ENCODE measurements at places on chromosomes 5 and 9. TPM values are rescaled to one million over a fixed set of nuclear protein-coding genes. Genes with fewer than 3 reads are reported as not detected.
A peak's percentile ranks its signal among the peaks of the same experiment; 100 is the strongest.

GRCh38 chr9:88045686-88046085 is 71.4 kb upstream of the CDK20 start:
- H3K27me3 ChIP-seq, result no peaks in the 10 kb centered on the region
- H3K36me3 ChIP-seq, result no peaks in the 10 kb centered on the region
- DNase-seq, result no peak
- H3K4me3 ChIP-seq, result no peak overlapping the region
- H3K27ac ChIP-seq, result no peak overlapping the region
- H3K4me1 ChIP-seq, result no peaks in the 10 kb centered on the region

DNA sequence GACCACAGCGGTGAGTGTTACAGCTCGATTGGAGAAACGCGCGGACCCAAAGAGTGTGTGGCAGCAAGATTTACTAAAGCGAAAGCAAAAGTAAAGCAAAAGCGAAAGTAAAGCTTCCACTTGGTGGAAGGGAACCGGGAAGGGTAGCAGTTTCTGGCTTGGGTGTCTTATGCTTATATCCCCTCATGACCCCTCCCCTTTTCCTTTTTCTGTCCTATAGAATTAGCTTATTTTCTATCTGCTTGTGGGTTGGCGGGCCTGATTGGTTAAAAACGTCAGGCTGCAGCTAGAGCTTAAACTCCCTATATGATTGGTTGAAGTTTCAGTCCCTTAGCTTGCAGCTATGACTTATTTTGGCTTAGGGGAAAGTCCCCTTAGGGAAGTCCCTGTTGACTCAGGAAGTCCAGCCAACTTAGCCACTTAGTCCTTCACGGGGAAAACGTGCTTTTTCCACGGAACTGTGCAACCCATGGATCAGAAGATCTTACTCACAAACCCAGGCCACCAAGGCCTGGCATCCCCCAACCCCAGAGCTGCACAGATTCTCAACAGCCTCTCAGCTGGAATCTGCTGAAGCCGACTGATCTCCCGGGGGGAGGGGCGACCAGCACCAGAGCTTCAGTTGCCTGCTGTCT is 114.2 kb upstream of the ADAMTS16 start:
- no peaks in the 10 kb centered on the region for H3K36me3 ChIP-seq
- DNase-seq, result peak; percentile 21
- no peak overlapping the region for H3K4me3 ChIP-seq
- no peaks in the 10 kb centered on the region for H3K4me1 ChIP-seq
- H3K27ac ChIP-seq, result no peak overlapping the region
- no peaks in the 10 kb centered on the region for H3K27me3 ChIP-seq

DNA sequence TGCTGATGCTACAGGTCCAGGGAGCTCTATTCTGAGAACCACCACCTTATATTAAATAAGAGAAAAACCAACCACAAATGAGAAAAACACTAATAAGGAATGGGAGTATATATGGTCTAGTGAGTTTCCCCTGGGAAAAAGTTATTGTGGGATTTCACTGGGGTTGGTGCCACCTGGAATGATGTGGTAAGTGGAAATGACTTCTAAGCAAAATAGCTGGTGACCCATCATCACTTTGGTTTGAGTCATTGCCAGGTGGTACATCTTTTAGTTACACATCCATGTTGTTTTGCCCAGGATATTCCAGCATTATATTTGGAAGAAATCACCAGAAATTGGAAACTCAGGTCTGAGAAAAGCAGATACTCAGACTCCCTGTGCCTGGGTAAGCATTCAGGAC is 437.3 kb downstream of the DTWD2 start:
- no peak for DNase-seq
- H3K36me3 ChIP-seq, result no peaks in the 10 kb centered on the region
- H3K4me1 ChIP-seq, result no peaks in the 10 kb centered on the region
- no peaks in the 10 kb centered on the region for H3K27me3 ChIP-seq
- no peak overlapping the region for H3K27ac ChIP-seq

GRCh38 chr9:87667164-87667738 is 58.7 kb upstream of the CTSL start:
- H3K4me1 ChIP-seq, result no peaks in the 10 kb centered on the region
- H3K36me3 ChIP-seq, result no peaks in the 10 kb centered on the region
- no peak overlapping the region for H3K4me3 ChIP-seq
- no peak for DNase-seq
- no peak overlapping the region for H3K27ac ChIP-seq

- no peaks in the 10 kb centered on the region for H3K36me3 ChIP-seq
- no peak overlapping the region for H3K4me3 ChIP-seq
- no peaks in the 10 kb centered on the region for H3K4me1 ChIP-seq
- no peak overlapping the region for H3K27ac ChIP-seq
- DNase-seq, result no peak
Measured at GRCh38 chr9:96605328-96605727, 14.3 kb downstream of the CDC14B start.

DNA sequence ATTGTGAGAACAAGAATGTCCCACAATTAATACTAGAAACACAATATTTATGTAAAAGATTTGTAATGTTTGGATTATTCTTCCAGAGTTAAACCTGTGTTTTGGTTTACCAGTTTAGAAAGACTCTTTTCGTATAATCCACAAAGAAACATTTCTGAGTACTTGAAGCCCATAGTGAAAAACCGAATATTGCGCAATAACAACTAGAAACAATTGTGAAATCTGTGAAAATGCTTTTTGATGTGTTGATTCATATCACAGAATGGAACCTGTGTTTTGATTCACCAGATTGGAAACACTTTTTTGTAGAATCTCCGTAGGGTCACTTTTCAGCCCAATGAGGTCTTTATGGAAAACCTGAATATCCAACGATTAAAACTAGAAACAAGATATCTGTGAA is 386.2 kb downstream of the PRDM9 start:
- H3K27me3 ChIP-seq, result no peaks in the 10 kb centered on the region
- H3K4me1 ChIP-seq, result no peaks in the 10 kb centered on the region
- H3K36me3 ChIP-seq, result no peaks in the 10 kb centered on the region
- no peak overlapping the region for H3K4me3 ChIP-seq
- DNase-seq, result no peak

GRCh38 chr9:38068701-38069628 is at the start of gene SHB:
Gene SHB (minus strand): TSS chr9:38069227. CDS start chr9:38068645, 582 bp downstream.
- H3K4me1 ChIP-seq, result peaks cover 6% of the 10 kb centered on the region
- H3K27ac ChIP-seq, result peak within 1 kb of the TSS; percentile 76
- no peaks in the 10 kb centered on the region for H3K36me3 ChIP-seq

DNA sequence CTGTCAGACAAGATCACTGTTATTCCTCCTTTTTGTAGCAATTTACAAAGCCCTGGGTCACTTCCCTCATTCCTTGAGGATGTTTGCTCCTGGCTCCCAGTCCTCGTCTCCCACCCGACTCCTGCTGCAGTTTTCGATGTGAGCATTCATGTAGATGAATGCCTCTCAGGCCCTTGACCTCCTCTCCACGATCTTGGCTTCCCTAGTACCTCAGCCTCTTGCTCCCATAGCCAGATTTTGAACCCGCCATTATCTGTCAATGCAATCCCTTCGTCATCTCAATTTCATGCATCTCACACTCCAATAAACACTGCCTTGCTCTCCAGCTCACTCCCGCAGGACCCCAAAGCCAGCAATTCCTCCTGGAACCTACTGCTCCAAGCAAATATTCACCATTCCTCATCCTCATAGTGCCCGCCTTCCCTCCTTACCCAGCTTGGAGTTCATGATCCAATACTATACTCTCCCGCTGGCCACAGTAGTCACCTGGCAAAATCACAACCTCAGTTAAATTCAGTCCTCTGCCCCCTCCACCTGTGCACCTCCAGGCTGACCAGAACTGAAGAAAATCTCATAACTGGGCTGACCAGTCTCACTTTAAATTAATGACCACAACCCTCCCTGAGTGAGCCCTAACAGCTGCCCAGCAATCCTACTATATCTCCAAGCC is 35.1 kb upstream of the JADE2 start:
- no peak overlapping the region for H3K27ac ChIP-seq
- no peak overlapping the region for H3K4me3 ChIP-seq
- no peaks in the 10 kb centered on the region for H3K36me3 ChIP-seq
- no peaks in the 10 kb centered on the region for H3K27me3 ChIP-seq
- no peak for DNase-seq
- no peaks in the 10 kb centered on the region for H3K4me1 ChIP-seq

DNA sequence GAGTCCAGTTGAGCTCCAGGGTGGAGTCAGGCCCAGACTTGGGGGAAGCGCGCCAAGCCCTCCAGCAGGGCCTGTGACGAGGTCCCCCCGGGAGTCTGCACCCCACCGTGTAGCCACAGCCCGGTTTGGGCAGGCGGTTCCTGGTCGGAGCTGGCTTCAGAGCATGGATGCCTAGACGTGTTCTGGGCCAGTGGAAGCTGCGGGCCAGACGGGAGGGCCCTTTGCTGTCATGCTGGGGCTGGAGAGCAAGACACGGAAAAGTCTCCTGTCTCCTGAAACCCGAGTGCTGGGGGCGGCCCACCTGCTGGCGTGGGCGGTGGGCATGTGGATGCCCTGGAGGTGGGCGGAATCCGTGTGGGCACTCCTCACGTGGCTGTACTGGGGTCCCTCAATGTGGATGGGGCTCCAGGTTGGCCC is 1.9 kb downstream of the GPSM1 start:
- DNase-seq, result no peak
- H3K4me1 ChIP-seq, result no peaks in the 10 kb centered on the region

- no peak overlapping the region for H3K27ac ChIP-seq
- DNase-seq, result no peak
- H3K27me3 ChIP-seq, result no peaks in the 10 kb centered on the region
- H3K4me3 ChIP-seq, result no peak overlapping the region
- H3K36me3 ChIP-seq, result peaks cover 7% of the 10 kb centered on the region
Measured at GRCh38 chr5:137960819-137961218, 71.6 kb downstream of the PKD2L2 start.

GRCh38 chr5:1760231-1760630 is 39.4 kb downstream of the MRPL36 start:
- DNase-seq, result no peak
- no peak overlapping the region for H3K4me3 ChIP-seq
- H3K36me3 ChIP-seq, result no peaks in the 10 kb centered on the region
- H3K4me1 ChIP-seq, result no peaks in the 10 kb centered on the region
- H3K27ac ChIP-seq, result no peak overlapping the region

DNA sequence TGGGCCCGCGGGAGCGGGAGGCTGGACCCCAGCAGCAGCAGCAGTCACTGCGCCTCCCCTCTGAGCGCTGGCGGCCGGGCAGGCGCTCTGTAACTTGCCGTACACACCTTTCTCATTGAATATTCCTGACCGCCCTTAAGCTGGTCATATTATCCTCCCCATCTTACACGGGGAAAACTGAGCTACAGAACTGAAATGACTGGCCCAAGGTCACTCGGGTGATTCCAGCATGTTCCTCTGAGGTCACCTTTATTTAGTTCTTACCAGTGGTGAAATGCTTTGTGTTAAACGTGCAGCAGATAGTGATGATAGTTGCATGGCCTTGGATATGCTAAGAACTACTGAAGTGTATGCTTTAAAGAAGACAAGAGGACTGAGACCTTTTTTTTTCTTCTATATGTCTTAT is 607 bp downstream of the UQCRQ start:
- H3K4me3 ChIP-seq, result peak overlapping the region; percentile 98
- peaks cover 12% of the 10 kb centered on the region for H3K4me1 ChIP-seq
- no peak for DNase-seq
- H3K27me3 ChIP-seq, result no peaks in the 10 kb centered on the region

- no peak for DNase-seq
- no peak overlapping the region for H3K4me3 ChIP-seq
Measured at GRCh38 chr9:134342746-134343115, 16.5 kb downstream of the RXRA start.

GRCh38 chr9:103225702-103226646 is 230.8 kb downstream of the CYLC2 start:
- no peak overlapping the region for H3K27ac ChIP-seq
- H3K4me3 ChIP-seq, result no peak overlapping the region
- no peaks in the 10 kb centered on the region for H3K27me3 ChIP-seq
- H3K4me1 ChIP-seq, result no peaks in the 10 kb centered on the region
- no peaks in the 10 kb centered on the region for H3K36me3 ChIP-seq
- DNase-seq, result no peak

DNA sequence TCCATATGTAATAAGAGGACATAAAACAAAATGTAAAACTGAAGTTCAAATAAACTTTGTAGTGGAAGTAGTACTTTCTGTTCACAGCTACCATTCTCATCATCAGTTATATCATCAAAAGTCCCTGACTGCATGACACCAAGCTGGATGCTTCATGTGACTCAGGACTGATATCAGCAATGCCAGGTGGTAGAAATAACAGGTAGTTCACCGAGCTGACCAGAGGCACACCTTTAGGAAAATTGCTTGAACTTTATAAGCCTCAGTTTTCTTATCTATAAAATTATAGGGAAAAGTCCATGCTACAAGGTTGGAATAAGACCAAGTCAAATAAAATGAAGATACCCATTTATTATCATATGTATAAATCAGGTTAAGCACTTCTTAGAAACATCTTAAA is 124.9 kb upstream of the PTGER4 start:
- no peaks in the 10 kb centered on the region for H3K4me1 ChIP-seq
- no peak overlapping the region for H3K4me3 ChIP-seq
- no peaks in the 10 kb centered on the region for H3K36me3 ChIP-seq
- no peaks in the 10 kb centered on the region for H3K27me3 ChIP-seq
- DNase-seq, result no peak

DNA sequence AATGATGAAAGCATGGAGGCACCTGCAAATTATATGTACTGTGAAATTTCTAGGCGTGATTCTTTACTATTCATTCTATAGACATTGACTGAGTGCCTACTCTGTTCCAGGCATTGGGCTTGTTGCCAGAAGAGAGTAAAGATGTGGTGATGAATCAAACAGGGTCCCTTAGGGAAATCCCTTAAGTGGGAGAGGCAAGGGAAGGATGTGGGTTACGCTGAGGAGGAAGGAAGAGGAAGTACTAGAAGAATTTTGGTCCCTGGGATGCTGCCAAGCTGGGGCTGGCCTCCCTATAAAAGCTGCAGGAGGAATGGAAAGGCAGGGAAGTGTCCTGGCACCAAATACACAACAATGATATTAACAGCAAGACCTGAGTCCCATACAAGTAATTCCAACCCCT is 76.7 kb upstream of the SPOCK1 start:
- no peak overlapping the region for H3K4me3 ChIP-seq
- no peaks in the 10 kb centered on the region for H3K27me3 ChIP-seq
- DNase-seq, result no peak
- no peaks in the 10 kb centered on the region for H3K36me3 ChIP-seq
- H3K27ac ChIP-seq, result no peak overlapping the region

GRCh38 chr5:135007749-135008363 is 26.2 kb downstream of the PITX1 start:
- H3K4me1 ChIP-seq, result no peaks in the 10 kb centered on the region
- no peak overlapping the region for H3K27ac ChIP-seq
- H3K27me3 ChIP-seq, result no peaks in the 10 kb centered on the region
- no peaks in the 10 kb centered on the region for H3K36me3 ChIP-seq
- DNase-seq, result no peak

DNA sequence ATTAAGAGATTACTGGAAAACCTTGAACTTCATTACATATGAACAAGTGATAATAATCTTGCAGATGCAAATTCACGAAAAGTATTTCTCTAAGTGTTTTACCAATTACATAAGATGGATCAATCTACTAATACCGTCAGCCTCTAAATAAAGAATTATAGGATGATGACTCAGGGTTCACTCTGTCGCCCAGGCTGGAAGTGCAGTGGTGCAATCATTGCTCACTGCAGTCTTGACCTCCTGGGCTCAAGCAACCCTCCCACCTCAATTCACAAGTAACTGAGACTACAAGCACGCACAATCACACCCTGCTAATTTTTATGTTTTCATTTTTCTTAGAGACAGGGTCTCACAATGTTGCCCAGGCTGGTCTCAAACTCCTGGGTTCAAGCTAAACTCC is 56.1 kb downstream of the CHD1 start:
- H3K4me1 ChIP-seq, result no peaks in the 10 kb centered on the region
- no peak for DNase-seq
- peaks cover 27% of the 10 kb centered on the region for H3K36me3 ChIP-seq

The SLC25A2 gene
- polyA plus RNA-seq, result 0.34 TPM

The IFNA21 gene
- not detected for polyA plus RNA-seq

The SPATA31A3 gene
- polyA plus RNA-seq, result not detected

The GDNF gene
- not detected for polyA plus RNA-seq

Measured in naive thymus-derived CD4-positive, alpha-beta T cell (primary cell).